Stimulated activated CD4-positive, alpha-beta T cell treated with anti-CD3 and anti-CD28 coated beads, Interleukin-15, amount 100 ng/mL, for 1 hour (primary cell): ENCODE measurements at places on chromosomes 3 and 15.
A peak's percentile ranks its signal among the peaks of the same experiment; 100 is the strongest.

DNA sequence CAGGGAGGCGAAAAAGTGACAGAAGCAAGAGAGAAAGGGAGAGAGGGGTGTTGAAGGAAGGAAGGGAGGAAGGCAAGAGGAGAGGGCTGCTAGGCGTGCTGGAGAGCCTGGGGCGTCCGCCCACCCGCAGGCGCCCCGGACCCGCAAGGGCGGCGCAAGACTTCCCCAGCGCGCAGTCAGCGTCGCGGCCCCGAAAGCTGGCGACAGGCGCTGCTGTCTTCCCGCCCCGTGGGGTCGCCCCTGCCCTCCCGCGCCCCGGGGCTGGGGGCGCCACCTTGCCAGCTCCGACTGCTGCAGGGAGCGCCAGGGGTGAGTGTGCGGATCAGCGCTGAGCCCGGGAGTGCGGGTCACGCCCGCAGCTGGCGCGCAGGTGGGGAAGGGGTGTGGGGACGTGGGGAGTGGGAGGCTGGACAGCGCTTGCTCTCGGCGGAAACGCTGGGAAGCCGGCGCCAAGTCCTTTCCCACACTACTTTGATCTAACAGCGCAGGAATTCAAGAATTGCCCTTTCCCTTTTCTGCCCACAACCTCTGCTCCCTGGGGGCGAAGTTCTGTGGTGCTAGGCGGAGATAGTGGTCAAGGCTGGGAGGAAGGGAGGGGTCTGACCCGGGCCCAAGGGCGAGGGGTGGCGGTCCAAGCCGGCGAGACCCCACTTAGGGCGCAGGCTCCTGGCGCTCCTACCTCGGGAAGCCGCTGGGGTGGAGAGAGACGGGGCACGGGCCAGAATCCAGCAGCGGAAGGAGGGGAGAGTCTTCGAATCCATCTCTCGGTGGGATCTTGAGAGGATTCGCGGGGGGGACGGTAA lies 266.1 kb downstream of the CGGBP1 start:
- DNase-seq: no peak

GRCh38 chr15:72169921-72170611 lies 27.5 kb downstream of the GRAMD2A start:
- no peak for DNase-seq

DNA sequence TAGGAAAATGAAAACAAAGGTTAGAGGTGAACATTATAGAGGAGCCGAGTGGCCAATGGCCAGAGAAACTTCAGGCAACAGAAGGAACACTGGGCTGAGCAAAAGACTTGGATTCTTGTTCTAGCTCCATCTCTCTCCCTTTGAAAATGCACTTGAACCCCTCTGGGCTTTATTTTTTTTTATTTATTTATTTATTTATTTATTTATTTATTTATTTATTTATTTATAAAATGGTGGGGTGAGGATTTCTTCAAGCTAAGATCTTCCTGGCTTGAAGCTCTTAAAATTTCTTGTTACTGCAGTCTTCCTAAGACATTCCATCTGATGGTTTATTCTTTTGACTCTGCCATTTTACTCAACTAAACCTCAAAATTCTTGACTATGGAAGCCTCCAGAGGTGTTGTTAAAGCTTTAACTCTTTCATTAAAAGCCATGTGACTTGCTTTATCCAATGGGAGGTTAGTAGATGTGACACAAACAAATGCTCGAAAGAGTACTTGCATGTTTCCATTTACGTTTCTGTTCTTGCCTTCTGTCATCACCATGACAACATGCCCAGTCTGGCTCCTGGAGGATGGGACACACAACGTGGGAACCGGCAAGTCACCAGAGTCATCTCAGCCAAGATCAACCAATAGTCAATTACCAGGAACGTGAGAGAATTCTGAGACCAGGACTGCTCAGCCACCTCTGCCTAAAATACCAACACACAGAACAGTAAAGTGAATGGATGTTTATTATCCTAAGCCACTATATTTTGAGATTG lies 325.2 kb upstream of the CTNNB1 start:
- DNase-seq: no peak

DNA sequence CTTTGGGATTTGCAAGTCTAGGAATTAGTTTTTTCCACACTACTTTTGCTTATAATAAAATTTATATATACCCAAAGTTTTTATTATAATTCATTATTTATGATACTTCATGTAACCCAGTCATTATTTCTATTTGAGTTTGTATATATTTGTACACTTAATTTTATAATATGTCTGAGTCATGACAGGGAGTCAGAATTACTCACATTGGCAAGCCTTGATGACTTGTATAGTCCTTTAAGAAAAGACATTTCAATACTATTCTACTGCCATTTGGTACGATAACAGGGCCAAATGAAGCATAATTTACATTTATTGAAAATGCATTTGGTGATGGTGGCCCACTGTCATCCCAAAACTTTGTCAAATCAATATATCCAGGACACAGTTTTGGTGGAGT lies 95.9 kb upstream of the UNC13C start:
- no peak for DNase-seq

- DNase-seq: no peak
Observed at GRCh38 chr15:98773616-98774015, 125.3 kb downstream of the IGF1R start.

DNA sequence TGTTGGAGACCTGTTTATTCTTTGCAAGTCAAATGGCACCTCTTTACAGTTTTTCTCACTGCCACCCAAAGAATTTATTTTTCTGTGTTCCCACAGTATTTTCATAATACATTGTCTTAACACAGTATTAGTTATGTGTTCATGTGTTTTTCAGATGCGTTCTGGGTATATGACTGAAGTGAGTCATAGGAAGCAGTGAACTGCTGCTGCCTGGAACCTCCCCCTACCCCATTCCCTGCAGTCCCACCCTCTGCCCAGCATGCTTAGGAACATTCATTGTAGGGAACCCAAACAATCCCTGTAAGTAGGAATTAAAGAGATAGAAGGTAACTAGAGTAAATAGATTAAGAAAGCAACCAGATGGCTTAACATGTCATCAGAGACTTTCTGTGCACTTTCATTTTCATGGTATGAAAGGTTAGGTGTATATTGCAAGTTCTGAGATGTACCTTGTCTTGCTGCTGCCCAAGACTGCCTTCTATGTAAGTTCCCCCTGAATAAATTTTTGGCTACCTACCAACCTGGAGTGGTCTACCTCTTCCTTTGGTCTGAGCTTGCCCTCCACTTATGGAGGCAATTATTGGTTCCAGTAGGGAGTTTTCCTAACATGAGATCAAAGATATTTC lies 21.9 kb upstream of the SQOR start:
- no peak for DNase-seq

GRCh38 chr3:38003371-38003816 lies 12.8 kb downstream of the VILL start:
- DNase-seq: peak; percentile 42

GRCh38 chr15:62476163-62476562 lies 311.1 kb upstream of the C2CD4B start:
- no peak for DNase-seq

DNA sequence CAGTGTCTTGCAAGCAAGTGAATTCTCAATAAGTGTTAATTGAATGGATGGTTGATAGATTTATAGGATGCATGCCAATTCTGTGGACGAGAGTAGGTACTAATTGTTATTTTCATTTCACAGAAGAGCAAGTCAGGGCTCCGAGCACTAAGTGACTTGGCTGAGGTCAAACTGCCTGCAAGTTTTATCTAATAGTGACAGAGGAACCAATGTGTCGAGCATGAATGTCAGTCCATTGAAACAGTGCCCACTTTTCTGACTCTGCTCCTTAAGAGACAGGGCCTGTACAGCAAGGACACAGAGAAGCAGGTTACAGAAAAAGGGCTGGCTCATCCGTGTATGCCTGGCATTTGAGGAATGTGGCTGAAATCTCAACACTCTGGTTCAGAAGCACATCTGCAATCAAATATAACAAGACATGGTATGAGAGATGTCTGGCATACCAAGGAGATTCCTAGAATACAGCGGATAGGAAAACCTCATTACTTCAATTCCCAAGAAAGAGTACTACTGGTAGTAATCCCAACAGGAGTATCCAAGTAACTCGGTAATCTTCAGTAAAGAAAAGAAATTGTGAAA lies 6.0 kb upstream of the B3GNT5 start:
- no peak for DNase-seq
